ENCODE measurements at places on chromosomes 4 and X.

DNA sequence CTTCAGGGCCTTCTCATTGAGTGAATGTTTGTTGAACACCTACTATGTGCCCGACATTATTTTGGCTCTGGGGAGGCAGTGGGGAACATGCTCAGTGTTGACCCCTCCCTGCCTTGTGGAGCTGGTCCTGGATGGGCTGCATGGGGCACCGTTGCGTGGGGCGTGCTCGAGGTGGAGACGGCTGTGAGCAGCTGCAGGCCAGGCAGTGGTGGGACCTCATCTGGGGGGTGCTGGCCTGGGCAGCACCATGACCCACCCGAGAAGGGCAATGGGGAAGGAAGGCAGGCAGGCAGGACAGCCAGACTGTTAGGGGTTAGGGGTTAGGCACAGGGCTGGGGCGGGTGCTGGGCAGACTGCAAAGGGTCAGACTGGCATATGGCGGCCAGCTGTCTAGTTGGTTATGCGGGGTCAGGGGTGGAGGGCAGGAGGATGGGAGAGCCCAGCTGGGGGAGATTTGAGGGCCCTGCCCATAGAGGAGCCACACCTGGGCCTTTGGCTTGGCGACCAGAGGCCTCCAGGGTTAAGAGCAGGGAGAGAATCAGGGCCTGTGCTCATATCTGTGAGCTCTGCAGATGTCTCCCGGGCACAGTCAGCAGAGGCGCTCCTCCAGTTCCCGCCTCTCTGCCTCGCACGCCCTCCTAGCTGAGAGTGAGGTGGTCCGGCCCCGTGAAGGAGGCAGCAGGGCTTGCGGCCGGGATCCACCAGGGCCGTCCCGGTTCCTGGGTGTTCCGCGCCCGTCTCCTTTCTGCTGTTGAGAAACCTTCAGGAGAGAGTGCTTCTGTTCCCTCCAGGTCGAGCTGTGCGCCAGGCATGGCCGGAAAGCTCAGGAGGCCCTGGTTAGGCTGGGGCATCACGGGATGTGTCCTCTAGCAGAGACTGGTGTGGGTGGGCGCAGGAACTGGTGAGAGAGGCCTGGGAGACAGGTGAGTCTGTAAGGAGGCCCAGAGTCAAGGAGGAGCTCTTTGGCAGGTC, 73.3 kb downstream of the RGS12 start:
- no peak for DNase-seq

GRCh38 chr4:78451407-78451806, 100.2 kb upstream of the ANXA3 start:
- DNase-seq, result no peak

GRCh38 chr4:108337923-108338322, 169.2 kb upstream of the LEF1 start:
- DNase-seq, result no peak

DNA sequence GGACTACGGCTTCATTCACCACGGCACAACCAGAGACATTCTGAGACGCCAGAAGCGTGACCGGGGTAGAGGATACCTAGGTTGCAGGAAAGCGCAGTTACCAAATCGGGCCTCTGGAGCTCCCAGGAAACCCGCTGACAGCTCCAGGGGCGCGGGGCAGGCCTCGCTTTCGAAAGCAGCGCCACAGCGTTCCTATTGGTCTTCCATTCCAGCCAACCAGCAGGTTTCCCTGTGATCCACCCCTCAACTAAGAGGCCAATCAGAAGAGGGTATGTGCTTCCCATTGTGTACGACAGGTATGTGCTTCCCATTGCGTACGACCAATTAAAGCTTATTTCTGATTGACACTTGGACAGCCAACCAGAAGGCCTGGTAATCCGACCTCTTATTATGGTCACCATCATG, 14.9 kb downstream of the SNX12 start:
- no peak for DNase-seq

DNA sequence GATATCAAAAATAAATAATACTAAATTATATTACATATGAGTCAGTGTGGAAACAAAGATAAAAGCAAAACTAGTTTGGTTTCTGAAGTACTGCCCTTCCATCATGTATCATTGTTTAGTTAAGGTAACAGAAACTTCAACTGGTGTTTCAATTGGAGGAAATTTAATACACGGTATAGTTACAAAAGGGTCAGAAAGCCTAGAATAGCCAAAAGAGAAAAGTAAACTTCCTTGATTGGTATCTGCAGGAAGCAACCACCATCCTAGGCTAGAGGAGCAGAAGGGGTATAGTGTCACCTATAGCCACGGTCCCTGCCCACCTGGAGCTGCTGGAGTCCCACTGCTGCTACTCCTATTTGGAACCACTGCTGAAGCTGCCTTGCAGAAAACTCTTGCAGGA, 185.6 kb downstream of the SLC7A11 start:
- DNase-seq, result no peak

GRCh38 chrX:19677121-19677520, 161.8 kb upstream of the MAP3K15 start:
- no peak for DNase-seq

DNA sequence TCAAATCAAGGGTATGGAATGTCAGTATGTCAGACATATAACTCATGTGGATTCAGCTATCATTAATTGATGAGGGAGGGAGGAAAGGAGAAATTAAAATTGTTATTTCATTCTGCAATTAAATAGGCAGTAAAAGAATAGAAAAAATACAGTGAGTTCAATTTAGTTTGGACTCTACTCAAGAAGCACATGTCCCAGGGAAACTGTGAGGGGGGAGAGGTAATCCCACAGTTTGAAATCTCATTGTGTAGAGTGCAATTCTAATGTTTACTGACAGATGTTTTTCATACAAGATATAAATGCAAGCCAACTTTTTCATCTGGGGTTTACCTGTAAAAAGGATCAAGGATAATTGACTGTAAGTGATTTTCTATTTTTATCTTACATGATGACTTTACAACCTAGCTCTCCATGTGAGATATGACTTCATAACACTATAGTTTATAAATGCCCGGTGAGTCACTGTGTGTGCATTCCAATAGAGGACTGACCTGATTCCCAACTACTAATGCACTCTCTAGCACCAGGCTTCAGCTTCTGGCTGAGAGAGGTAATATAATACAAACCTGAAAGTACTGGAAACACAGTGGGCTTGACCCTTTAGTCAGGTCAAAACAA, 35.2 kb upstream of the SCD5 start:
- no peak for DNase-seq
